Bladder microvascular endothelial cell (primary cell): ENCODE measurements at places on chromosomes 7 and 10. TPM values are rescaled to one million over a fixed set of nuclear protein-coding genes. Genes with fewer than 3 reads are reported as not detected.

Gene LLCFC1
- total RNA-seq, result not detected in 2 replicates

Gene PNLIP
- not detected in 2 replicates for total RNA-seq

Gene PLEKHS1
- not detected in 2 replicates for total RNA-seq

Gene UMAD1
- total RNA-seq, result 4.7 and 6.2 TPM in 2 replicates

Gene NUTM2B
- total RNA-seq, result 0.16 and 0.25 TPM in 2 replicates
